Heart left ventricle (tissue), 16 donors: ENCODE measurements at places on chromosomes 2 and 18. TPM values are rescaled to one million over a fixed set of nuclear protein-coding genes. Genes with fewer than 3 reads are reported as not detected.

GRCh38 chr2:240597054-240597418 is 10.5 kb downstream of the CAPN10 start:
- peaks cover 22% of the 10 kb centered on the region for H3K4me1 ChIP-seq
- H3K27me3 ChIP-seq, result no peaks in the 10 kb centered on the region
- H3K27ac ChIP-seq, result no peak overlapping the region
- H3K4me3 ChIP-seq, result no peak overlapping the region
- peak; percentile 17 for DNase-seq

- DNase-seq, result no peak
- H3K4me3 ChIP-seq, result no peak overlapping the region
- peaks cover 14% of the 10 kb centered on the region for H3K4me1 ChIP-seq
- H3K27me3 ChIP-seq, result no peaks in the 10 kb centered on the region
- no peak overlapping the region for H3K27ac ChIP-seq
These were observed 22.8 kb downstream of the HPCAL1 start for GRCh38 chr2:10325278-10326145.

Gene UGT1A4
- not detected for total RNA-seq

GRCh38 chr2:158782136-158782535 is 13.0 kb upstream of the DAPL1 start:
- DNase-seq, result no peak
- no peak overlapping the region for H3K27ac ChIP-seq
- H3K36me3 ChIP-seq, result no peaks in the 10 kb centered on the region
- H3K27me3 ChIP-seq, result no peaks in the 10 kb centered on the region
- H3K4me3 ChIP-seq, result no peak overlapping the region

Gene SMAD7
- total RNA-seq, result 19.2 TPM

Gene NFE2L2
- total RNA-seq, result 71.4 TPM

Gene KLHL30
- total RNA-seq, result 21.5 TPM

DNA sequence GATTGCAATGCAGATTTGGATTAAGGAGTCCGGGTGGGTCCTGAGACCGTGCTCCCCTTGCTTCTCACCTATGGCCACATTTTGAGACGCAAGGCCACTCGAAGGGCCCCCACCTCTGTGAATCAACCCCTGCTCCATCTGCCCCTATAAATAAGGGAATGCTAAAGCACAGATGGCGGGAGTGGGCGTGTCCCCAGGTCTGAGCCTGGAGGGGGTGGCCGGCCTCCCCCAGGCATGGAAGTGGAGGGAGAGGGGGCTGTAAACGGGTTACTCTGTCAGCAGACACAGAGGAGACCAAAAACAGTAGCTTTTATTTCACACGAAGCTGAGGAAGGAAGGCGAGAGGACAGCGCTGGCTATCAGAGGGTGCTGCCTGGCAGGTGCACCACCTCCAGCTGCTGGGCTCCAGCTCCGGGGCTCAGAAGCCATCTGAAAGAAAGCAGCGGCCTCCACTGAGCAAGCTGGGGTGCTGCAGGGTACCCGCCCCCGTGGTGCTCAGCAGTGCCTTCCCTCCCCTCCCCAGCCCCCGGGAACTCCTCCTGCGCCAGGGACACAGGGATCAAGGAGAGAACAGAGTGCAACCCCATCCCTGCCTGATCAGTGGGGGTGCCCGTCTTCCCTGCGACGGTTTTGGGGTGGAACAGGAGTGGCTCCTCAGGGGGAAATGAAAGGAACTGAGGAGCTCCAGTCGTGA is 56.7 kb upstream of the RAB6C start:
- H3K4me1 ChIP-seq, result peaks cover 3% of the 10 kb centered on the region
- H3K36me3 ChIP-seq, result no peaks in the 10 kb centered on the region
- no peak for DNase-seq
- H3K4me3 ChIP-seq, result no peak overlapping the region
- peaks cover 4% of the 10 kb centered on the region for H3K27me3 ChIP-seq
- no peak overlapping the region for H3K27ac ChIP-seq

DNA sequence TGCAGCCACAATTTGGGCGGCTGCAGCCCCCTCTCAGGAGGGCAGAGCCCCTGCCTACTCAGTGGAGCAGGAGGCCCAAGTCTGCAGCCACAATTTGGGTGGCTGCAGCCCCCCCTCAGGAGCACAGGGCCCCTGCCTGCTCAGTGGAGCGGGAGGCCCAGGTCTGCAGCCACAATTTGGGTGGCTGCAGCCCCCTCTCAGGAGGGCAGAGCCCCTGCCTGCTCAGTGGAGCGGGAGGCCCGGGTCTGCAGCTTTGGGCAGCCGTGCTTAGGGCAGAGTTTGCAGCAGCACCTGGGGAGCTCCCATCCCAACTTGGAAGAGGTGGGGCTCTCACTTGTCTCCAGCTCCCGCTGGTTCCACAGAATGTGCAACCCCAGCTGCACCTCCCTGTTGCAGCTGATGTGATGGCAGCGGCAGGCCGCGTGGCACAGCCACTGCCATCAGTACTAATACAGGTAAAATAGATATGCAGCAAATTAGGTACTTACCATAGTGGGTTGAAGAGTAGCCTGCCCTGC is 99.4 kb downstream of the TWIST2 start:
- DNase-seq, result no peak
- H3K27ac ChIP-seq, result no peak overlapping the region
- no peak overlapping the region for H3K4me3 ChIP-seq
- H3K36me3 ChIP-seq, result no peaks in the 10 kb centered on the region
- H3K27me3 ChIP-seq, result no peaks in the 10 kb centered on the region
- no peaks in the 10 kb centered on the region for H3K4me1 ChIP-seq

DNA sequence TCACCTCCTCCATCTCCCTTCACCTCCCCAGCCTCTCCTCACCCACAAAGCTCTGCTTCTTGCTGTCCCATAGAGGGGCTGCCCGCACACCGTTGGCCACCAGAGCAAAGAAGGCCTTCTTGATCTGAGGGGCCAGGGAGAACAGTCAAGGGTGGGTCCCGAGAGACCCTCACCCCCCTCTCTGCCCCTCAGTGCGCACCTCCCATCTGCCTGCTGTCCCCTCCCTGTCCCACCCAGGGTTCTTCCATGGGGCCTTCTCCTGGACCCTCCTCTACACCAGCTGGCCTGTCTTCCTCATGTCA is 3.2 kb downstream of the PRKAG3 start:
- H3K36me3 ChIP-seq, result no peaks in the 10 kb centered on the region
- H3K4me1 ChIP-seq, result peaks cover 15% of the 10 kb centered on the region
- no peak for DNase-seq
- no peak overlapping the region for H3K4me3 ChIP-seq
- H3K27ac ChIP-seq, result no peak overlapping the region

DNA sequence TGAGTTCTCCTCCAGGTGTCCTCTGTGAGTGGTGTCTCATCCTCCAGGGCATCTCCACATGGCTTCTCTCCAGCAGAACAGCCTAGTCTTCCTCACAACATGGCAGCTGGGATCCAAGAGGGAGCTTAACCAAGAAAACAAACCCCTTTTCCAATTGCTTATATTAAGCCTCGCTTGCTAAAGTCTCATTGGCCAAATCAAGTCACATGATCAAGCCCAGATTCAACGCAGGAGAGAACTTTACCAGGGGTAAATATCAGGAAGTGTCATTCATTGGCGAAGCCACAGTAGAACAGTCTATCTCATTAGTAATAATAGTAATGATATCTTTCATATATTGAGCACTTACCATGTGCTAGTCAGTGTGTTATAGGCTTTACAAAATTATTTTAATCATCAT is 53.1 kb downstream of the CDC42EP3 start:
- H3K4me1 ChIP-seq, result no peaks in the 10 kb centered on the region
- no peaks in the 10 kb centered on the region for H3K27me3 ChIP-seq
- H3K27ac ChIP-seq, result no peak overlapping the region
- H3K36me3 ChIP-seq, result no peaks in the 10 kb centered on the region
- no peak for DNase-seq

- no peaks in the 10 kb centered on the region for H3K4me1 ChIP-seq
- no peak for DNase-seq
- no peaks in the 10 kb centered on the region for H3K36me3 ChIP-seq
- peak overlapping the region; percentile 89 for H3K27ac ChIP-seq
- H3K4me3 ChIP-seq, result peak overlapping the region; percentile 34
- no peaks in the 10 kb centered on the region for H3K27me3 ChIP-seq
These were observed 24.9 kb downstream of the EPB41L3 start for GRCh38 chr18:5518899-5519371.

Gene MLPH
- total RNA-seq, result 20.4 TPM

- peaks cover 32% of the 10 kb centered on the region for H3K36me3 ChIP-seq
- no peaks in the 10 kb centered on the region for H3K27me3 ChIP-seq
- no peak for DNase-seq
- H3K27ac ChIP-seq, result no peak overlapping the region
- peaks cover 19% of the 10 kb centered on the region for H3K4me1 ChIP-seq
These were observed 86.0 kb downstream of the MAPRE2 start for GRCh38 chr18:35127201-35127600.

DNA sequence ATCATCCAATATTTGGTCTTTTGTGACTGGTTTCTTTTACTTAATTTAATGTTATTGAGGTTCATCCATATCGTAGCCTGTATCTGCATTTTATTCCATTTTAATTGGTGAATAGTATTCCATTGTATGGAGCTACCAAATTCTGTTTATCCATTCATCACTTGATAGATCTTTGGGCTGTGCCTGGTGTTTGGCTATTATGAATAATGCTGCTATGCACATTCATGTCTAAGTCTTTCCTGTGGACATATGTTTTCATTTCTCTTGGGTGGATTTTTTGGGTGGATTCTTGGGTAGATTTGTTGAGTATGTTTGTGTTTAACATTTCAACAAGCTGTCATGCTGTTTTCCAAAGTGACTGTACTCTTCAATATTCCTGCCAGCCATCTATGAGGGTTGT is 52.5 kb upstream of the NEDD4L start:
- no peaks in the 10 kb centered on the region for H3K36me3 ChIP-seq
- H3K27me3 ChIP-seq, result no peaks in the 10 kb centered on the region

Gene CACNB4
- 0.25 TPM for total RNA-seq

Gene DOCK10
- 5.4 TPM for total RNA-seq

Gene SLC38A11
- total RNA-seq, result 0.50 TPM

- H3K4me3 ChIP-seq, result no peak overlapping the region
- DNase-seq, result no peak
- no peaks in the 10 kb centered on the region for H3K27me3 ChIP-seq
- H3K36me3 ChIP-seq, result no peaks in the 10 kb centered on the region
- no peak overlapping the region for H3K27ac ChIP-seq
These were observed 145.3 kb upstream of the AQP4 start for GRCh38 chr18:27010784-27011183.

DNA sequence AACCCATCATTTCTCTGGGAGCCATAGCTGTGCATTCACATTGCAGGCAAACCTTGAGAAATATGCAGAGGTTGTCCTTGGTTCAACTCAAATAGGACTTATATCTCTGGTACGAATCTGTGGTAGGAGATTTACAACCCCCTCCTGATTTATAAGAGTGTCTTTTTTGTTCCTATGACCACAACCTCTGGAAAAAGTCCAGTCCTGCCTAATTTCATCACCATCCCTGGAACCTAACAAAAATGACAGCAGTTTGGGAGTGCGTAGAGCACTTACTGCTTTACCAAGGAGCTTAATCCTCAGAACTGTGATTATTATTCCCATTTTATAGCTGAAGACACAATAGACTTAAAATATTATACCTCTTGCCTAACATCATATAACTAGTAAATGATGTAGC is 66.5 kb downstream of the VWC2L start:
- no peak for DNase-seq
- H3K27me3 ChIP-seq, result no peaks in the 10 kb centered on the region
- no peaks in the 10 kb centered on the region for H3K36me3 ChIP-seq
- H3K4me1 ChIP-seq, result no peaks in the 10 kb centered on the region
- no peak overlapping the region for H3K4me3 ChIP-seq

- no peaks in the 10 kb centered on the region for H3K27me3 ChIP-seq
- no peak overlapping the region for H3K27ac ChIP-seq
- H3K4me3 ChIP-seq, result no peak overlapping the region
- DNase-seq, result no peak
- no peaks in the 10 kb centered on the region for H3K36me3 ChIP-seq
These were observed 59.9 kb downstream of the KYNU start for GRCh38 chr2:142937347-142937746.

- H3K27ac ChIP-seq, result no peak overlapping the region
- H3K36me3 ChIP-seq, result no peaks in the 10 kb centered on the region
- DNase-seq, result peak; percentile 67
- no peak overlapping the region for H3K4me3 ChIP-seq
- H3K4me1 ChIP-seq, result peaks cover 3% of the 10 kb centered on the region
- H3K27me3 ChIP-seq, result no peaks in the 10 kb centered on the region
These were observed 21.4 kb downstream of the CHMP1B start for GRCh38 chr18:11872479-11873136.

Gene FAM228A
- 1.9 TPM for total RNA-seq

GRCh38 chr2:46001741-46002506 is 295.3 kb upstream of the EPAS1 start:
- no peak overlapping the region for H3K4me3 ChIP-seq
- peaks cover 14% of the 10 kb centered on the region for H3K4me1 ChIP-seq
- no peak for DNase-seq
- H3K36me3 ChIP-seq, result peaks cover 32% of the 10 kb centered on the region
- H3K27me3 ChIP-seq, result no peaks in the 10 kb centered on the region

- no peak overlapping the region for H3K27ac ChIP-seq
- H3K27me3 ChIP-seq, result no peaks in the 10 kb centered on the region
- DNase-seq, result no peak
- no peaks in the 10 kb centered on the region for H3K4me1 ChIP-seq
- no peaks in the 10 kb centered on the region for H3K36me3 ChIP-seq
- no peak overlapping the region for H3K4me3 ChIP-seq
These were observed 12.7 kb downstream of the TMEM237 start for GRCh38 chr2:201630577-201630976.

DNA sequence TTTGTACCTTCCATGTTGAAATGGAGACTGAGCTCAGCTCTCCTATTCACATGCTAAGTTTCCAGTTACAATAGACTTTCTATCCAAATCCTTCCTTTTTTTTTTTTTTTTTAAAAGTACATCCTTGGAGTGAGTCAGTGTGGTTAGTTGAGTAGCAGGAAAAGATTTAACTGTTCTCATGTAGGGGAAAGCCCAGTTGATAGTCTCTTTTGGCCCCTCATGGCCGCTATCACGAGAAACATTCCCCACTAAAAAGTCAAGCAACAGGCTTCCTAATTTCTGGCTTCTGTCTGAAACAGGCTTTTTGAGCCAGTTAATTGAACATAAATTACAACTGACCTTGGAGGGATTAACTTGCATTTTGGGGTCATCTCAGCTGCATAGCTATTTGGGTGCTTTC is 161.3 kb downstream of the MEIS1 start:
- DNase-seq, result no peak
- no peak overlapping the region for H3K27ac ChIP-seq
- no peak overlapping the region for H3K4me3 ChIP-seq
- H3K27me3 ChIP-seq, result no peaks in the 10 kb centered on the region
- no peaks in the 10 kb centered on the region for H3K36me3 ChIP-seq
- H3K4me1 ChIP-seq, result no peaks in the 10 kb centered on the region

DNA sequence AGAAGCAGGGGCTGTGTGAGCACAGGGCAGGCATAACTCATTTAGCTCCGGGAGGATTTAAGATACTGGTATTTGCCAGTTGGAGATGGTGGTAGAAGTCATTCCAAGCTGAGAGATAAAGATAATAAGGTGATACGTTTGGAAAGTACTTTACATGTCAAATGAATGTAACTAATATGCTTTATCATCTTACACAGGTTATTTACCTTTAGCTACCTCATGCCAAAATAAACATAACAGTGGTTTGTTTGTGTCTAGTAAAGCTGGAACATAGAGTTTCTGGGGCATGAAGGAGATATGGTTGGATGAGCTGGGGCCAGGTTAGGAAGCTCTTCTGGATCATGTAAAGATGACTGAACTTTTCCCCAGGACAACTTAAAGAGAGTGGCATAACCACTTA is 126.9 kb upstream of the PIK3C3 start:
- no peaks in the 10 kb centered on the region for H3K27me3 ChIP-seq
- H3K4me1 ChIP-seq, result no peaks in the 10 kb centered on the region
- no peak overlapping the region for H3K27ac ChIP-seq
- DNase-seq, result no peak

Gene PDCD1
- 1.3 TPM for total RNA-seq
